ENCODE measurements at places on chromosomes 2 and 18.

DNA sequence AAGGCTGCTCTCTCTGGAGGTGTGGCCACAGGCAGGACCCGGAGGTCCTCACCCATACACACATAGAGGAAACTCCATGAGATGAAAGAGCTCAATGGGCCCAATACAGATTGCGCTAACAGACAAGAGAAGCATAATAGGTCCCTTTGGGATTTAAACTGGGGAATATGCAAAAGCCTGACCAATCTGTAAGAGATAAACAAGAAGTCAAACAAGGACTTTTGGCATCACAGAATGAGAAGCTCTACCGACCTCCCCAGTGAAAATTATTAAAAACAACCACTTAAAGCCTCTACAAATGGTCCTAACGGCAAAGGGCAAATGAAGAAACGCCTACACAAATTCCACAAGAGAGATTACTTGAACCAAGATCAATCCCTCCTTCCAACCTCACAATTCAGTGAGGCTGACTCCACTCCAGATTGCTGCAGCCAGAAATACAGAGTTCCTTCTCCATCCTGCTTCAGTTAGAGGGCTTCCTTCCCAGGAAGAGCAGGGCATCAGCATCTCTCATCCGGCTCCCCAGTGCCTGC lies 10.8 kb downstream of the IWS1 start:
- DNase-seq, result no peak

DNA sequence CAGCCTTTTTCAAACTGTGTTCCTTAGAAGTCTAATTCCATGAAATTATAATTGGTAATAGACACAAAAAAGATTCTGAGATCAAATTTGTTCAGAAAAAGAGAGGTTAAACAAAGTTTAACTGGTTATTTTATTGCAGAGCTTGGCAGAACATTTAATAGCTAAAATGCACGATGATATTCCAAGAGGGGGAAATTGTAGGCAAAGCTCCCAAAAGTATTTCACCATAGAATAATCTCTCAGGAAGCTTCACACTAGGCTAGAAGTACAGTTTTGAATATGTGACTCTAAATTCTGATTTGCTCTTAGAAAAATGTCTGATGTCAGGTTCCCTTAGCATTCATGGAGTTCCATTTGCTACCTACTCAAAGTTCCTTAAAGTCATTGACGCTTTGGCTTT lies 292.4 kb upstream of the SETBP1 start:
- DNase-seq, result no peak

DNA sequence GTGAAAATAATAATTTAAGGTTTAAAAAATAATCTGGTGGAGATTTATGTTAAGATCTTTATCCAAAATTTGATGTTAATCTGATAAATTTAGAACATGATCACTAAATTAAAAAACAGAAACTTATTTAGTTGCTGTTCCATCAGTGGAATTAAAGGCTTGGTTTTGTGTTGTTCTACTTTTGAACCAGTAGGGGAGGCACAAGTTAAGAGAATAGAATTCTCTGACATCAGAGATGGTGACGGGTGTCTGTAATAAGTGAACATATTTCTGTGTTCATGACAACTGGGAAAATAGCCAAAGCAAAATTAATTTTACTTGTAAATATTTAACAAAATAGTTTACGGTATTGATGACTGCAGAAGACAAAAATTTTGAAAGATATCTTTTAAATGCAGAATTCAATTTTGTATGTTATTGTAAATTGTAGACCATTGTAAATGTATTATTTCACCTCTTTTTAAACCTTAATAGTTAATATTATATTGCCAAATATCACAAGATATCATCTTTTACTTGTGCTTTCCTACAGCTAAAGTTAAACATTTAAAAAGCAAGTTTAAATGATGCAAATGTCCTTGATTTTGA lies 106.0 kb downstream of the UBR3 start:
- DNase-seq, result no peak

DNA sequence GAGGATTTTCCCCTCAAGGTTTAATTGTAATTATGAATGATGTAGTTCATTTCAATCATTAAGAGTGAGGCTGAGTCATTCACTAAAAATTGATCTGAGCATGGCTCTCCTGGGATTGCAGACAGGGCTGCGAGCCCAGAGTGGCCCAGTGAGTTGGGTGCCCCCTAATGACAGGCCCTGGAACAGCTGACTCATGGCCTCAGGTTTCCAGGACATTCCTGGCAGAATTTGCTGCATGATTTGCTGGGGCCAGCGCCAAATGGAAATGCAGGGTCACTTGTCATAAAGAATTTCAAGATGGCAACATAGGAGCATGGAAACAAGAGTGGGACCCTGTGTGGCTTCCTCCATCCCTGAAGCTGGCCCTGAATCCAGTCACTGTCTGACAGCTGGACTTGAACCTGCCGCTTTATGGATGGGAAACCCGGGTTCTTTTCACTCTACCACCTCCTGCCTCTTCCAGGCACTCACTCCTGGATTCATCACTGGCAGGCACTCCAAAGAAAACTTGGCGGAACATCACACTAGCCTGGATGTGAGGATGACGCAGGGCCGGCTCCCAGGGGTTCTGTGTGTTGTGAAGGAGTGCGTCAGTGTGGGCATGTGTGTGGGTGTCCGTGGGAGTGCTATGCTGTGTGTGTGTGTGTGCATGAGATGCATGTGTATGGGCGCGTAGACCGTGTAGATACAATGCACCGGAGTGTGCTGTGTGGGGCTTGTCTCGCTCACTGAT lies 15.2 kb downstream of the OTOF start:
- DNase-seq, result peak; percentile 7

GRCh38 chr2:211417544-211417943 lies 861.1 kb downstream of the CPS1 start:
- DNase-seq, result no peak

- no peak for DNase-seq
Observed at GRCh38 chr2:157887946-157888345, 11.8 kb upstream of the ACVR1 start.

DNA sequence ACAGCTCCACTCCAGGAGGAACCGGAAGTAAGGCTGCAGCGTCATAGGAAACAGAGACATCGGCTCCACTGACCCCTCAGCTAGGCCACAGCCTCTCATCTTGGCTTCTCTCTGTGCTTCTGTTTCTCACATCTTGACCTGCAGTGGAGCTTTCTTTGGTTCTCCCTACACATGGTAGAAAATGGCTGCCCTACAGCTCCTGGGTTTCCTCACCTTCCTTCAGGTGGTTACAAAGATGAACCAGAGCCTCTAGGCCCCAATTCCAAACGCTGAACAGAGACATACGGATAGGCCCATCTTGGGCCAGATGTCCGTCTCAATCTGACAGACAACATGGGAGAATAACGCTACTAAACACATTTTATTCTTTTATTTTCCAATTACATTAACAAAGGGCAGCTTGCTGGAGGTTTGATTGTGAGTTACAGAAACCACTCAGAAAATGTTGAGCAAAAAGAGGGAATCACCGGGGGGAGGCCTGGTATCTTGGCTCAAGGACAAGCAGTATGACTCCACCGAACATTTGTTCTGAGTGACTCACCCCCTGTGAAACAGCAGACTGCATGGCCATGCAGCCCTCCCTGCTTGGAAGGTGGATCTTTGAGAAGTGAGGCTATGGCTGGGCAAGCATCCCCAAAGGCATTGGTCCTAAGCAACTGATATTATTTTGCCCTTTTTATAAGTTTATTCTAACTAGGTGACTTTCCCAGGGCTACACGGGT lies 303.5 kb downstream of the CDCA7 start:
- no peak for DNase-seq

All from NCI-H1092 (cell line).